ENCODE measurements at places on chromosomes 2 and 18.

- no peak for DNase-seq
Measured at GRCh38 chr2:85525567-85525966, 13.4 kb upstream of the MAT2A start.

- peak; percentile 77 for DNase-seq
Measured at GRCh38 chr18:28177828-28178635, 1.1 kb upstream of the CDH2 start.

DNA sequence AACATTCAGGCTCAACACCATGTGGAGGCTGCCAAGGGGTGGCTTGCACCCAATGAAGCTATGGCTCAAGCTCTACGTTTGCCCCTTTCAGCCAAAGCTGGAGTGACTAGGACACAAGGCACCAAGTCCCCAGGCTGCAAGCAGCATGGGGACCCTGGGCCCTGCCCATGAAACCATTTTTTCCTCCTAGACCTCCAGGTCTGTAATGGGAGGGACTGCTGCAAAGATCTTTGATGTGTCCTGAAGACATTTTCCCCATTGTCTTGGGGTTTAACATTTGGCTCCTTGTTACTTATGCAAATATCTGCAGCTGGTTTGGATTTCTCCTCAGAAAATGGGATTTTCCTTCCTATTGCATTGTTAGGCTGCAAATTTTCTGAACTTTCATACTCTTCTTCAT is 51.0 kb downstream of the PDE1A start:
- DNase-seq: no peak

DNA sequence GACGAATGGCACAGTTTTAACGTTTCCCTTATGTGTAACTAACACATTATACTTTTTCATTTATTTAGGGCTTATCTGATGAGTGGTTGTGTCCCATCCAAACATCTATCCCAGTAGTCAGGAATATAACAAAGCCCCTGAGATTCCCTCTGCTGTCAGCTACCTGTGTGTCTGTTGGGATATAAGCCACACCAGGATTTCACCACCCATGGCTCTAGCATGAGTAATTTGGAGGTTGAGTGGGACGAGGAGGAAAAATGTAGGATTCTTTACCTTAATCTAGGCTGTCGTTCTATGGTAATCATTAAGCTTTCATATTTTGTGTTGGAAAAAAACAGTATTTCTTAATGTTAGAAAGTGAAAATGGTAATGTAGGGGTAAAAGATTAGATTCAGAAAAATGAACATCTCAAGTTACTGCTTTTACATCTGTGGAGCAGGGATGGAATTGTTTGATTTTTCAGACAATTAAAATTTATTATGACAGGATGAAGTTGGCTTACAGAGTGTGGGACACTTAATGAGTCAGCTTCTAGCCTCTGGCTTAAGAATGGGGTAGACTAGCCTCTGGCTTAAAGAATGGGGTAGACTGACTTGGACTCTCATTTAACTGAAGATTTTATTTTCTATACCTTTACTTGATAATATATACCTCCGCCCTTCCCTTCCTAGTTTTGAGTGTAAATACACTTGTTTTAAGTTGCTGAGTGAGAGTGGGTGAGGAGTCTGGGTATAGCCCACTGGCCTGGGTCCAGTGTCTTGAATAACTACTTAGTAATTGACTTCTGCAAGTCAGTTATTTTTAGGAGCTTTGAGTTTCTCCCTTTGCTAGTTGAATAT is 88.5 kb upstream of the RANBP2 start:
- DNase-seq: peak; percentile 31

DNA sequence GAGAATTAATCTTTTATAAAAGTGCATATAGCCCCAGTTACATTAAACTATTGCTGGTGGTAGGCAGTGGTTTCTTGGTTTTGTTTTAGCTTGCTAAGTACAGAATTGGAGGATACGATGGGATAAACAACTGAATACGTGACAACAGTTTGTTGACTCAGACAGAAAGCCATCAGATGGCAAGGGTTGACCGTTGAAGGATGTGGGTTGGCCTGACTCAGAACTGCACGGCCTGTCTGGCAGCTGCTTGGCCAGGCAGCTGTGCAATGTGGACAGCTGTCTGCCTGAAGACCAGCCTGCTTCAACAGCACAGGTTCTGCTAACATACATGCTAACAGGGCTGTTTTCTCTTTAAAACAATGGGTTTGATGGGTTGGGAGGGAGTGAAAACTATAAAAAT is 46.6 kb downstream of the PRKRA start:
- DNase-seq: peak; percentile 48

DNA sequence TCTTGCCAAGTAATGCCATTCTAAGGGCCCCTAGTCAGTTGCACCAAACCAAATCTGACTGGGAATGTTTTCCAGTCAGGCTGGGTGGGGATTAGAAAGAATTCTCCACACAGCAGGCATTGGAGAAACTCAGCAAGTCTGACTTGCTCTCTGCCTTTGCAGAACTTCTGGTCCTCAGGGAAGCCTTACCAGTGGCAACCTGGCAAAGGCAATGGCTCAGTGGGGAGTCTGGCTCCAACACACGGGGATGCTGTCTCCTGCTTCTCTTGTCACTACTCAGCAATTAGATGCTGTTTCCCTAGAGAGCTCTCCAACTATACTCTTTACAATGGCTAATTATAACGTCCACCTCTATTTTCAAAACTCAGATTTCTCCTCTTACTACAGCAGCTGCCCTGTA is 810.7 kb downstream of the LRRTM4 start:
- no peak for DNase-seq

GRCh38 chr2:181253438-181253837 is 203.7 kb upstream of the ITGA4 start:
- no peak for DNase-seq

DNA sequence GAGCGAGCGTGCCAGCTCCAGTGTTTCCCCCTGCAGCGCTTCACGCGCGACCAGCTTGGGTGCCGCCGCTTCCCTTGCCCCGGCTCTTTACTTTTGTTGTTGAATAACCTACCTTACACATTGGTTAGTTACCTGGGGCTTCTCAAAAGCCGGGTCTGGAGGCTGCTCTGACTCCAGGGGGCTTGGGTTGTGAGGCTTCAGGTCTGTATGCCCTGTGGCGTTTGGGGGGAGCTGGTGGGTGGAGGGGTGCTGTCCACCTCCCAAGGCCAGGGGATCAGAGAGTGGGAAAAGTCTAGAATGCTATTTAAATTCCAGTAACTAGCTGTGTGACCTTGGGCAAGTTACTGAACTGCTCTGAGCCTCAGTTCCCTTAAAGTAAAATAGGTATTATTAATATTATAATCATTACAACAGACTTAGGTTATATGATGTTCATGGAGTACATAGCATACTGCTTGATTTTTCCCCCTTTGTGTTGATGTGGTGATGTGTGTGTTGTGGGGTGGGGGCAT is 770 bp downstream of the LYPD6B start:
- DNase-seq: no peak

DNA sequence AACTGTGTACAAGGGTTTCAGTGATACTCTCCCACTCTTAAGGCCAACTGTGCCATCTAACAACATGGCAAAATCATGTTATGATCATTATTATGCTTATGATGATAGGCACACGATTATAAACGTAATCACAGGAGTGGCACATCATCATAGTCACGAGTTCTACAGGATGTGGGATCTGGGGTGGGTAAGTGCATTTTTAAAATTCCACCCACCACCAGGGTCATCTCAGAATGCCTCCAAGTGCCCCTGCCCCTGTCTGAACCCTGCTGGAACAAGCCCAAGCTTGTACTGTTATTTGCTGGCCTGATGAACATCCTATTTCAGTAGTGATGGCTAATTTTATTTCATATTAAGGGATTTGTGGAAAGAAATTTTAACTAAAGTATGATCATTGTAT is 117.8 kb downstream of the PTPRM start:
- peak; percentile 24 for DNase-seq

- no peak for DNase-seq
Measured at GRCh38 chr2:149466635-149467034, 120.9 kb downstream of the MMADHC start.

DNA sequence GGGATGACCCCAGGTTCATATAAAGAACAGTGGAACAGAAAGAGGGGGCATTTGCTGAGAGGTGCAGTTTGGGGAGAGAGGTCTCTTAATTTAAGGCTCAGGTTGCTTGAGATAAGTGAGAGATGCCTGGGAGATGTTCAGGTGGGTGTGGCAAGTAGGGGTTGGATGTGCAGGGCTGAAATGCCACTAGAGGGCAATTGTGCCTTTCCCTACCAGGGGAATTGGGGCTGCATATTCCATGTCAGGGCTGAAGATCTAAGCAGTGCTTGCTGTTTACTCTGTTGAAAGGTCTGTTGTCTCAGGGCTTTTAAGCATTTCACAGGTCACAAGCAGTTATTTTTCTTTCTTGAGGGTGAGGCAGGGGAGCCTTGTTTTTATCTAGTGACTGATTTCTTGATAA is 7.8 kb downstream of the CCDC85A start:
- DNase-seq: peak; percentile 40

GRCh38 chr2:29201979-29202378 is 86.8 kb downstream of the CLIP4 start:
- DNase-seq: no peak

GRCh38 chr2:13180729-13181128 is 464.0 kb downstream of the TRIB2 start:
- DNase-seq: no peak

- peak; percentile 60 for DNase-seq
Measured at GRCh38 chr2:7010391-7011054, 93.3 kb downstream of the RNF144A start.

GRCh38 chr2:47265751-47266231 is 110.7 kb upstream of the STPG4 start:
- DNase-seq: no peak

GRCh38 chr2:217729421-217730053 is 273.3 kb downstream of the TNS1 start:
- peak; percentile 58 for DNase-seq

GRCh38 chr2:1770566-1771380 is 26.5 kb upstream of the PXDN start:
- no peak for DNase-seq

DNA sequence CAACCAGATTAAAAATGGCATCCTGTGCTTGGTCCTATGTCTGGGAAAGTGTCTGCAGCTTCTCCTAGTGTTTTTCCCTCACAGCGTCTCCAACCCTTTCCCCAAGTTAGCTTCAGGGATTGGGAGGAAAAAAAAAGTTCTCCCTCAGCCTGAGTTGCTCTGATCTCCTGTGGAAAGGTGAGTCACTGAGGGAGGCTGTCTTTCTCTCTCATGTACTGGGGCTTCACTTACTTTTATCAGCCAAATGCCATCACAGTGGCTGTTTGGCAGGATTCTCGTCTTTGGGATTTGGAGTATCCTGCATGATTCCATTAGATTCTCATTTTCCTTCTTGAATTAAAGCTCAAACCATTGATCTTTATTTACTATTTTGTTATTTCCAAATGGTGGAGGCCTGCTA is 18.1 kb downstream of the GTF2A1L start:
- no peak for DNase-seq

DNA sequence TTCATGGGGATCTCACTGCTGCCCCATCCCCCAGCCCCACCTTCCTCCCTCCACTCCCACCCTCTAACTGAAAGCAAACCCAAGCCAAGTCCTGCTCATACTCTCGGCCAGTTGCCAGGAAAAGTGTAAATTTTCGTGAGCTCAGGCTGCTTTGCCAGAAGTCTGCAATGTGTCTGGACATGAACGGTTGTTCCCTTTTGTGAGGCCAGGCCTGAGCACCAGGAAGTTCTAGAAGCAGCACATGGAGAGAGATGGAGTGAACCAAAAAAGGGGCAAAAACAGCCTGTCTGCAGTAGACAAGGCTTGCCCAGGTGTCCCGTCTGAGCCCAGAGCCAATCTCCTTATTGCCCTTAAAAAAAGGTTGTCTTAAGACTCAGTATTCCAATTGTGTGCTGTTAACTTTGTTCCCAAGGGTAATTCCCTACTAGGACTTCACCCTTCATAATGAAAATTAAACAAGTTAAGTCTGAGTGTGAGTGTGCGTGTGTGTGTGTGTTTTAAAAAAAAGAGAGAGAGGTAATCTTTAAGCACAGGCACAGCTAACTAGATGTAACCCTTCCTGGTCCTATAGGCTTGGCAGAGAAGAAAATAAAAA is 247.1 kb downstream of the BCL11A start:
- DNase-seq: no peak

DNA sequence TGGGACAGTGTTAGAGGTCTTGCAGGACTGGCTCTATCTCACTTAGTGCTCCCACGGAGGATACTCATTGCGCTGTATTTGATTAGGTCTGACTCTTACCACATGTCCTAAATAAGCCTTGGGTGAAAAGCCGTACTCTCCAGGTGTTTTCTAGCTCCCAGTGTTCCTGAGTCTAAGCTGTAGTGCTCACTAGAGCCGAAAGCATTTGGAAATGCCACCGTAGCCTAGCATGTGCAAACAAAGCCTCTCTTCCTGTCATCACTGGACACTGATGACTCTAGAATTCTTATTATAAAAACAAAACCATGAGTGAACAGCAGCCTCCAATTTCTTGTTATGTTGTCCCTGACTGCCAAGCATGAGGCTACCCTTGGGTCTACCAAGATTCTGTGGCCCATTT is 206.2 kb downstream of the TPGS2 start:
- no peak for DNase-seq

- no peak for DNase-seq
Measured at GRCh38 chr2:119794237-119794636, 34.5 kb downstream of the PTPN4 start.

DNA sequence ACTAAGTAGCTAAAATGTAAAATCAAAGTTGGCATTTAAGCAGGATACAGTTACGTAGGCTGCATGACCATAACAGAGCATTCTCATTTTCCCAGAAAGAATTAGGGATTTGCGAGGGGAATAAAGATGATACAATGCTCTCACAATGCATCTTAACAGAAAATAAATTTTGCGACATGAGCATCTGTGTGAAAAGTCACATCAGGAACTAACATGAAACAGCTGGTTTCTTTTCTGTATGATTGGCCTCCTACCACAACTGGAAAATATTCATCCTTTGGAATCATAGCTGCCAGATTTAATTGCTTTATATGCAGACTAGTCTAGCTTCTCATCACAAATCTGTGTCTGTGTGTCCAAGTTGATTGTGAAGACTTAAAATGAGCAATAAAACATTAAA is 66.0 kb downstream of the KCTD18 start:
- no peak for DNase-seq

GRCh38 chr18:68660354-68661183 is 54.3 kb downstream of the TMX3 start:
- peak; percentile 55 for DNase-seq

GRCh38 chr2:10216677-10217488 is 85.8 kb upstream of the HPCAL1 start:
- DNase-seq: no peak

- peak; percentile 78 for DNase-seq
Measured at GRCh38 chr2:172285010-172285621, 142.3 kb upstream of the ITGA6 start.

GRCh38 chr2:234488913-234489451 is 7.9 kb downstream of the ARL4C start:
- DNase-seq: no peak

DNA sequence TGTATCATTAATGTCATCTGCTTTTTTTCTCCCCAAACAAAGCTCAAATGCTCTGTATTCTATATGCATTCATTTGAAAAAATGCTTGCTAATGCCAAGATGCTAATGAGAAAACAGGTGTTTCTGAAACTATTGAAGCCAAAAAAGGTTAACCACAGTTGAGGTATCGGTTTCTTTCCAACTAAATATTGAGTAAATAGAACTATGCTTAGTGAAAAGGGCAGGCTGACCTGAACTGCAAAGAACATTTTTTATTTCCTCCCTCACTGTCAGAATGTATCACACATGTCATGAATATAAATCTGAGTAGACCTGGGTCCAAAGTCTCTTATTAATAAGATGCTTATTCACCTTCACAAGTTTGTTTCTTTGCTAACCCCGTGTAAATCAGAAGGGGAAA is 866.6 kb downstream of the CPS1 start:
- DNase-seq: no peak

- no peak for DNase-seq
Measured at GRCh38 chr2:67776276-67776675, 286.5 kb downstream of the C1D start.

Measured in fibroblast of skin of back (primary cell).